ENCODE measurements at places on chromosomes 12 and 14. TPM values are rescaled to one million over a fixed set of nuclear protein-coding genes. Genes with fewer than 3 reads are reported as not detected.
A peak's percentile ranks its signal among the peaks of the same experiment; 100 is the strongest.

DAO gene
- not detected for total RNA-seq

CLEC14A gene
- 0.96 TPM for total RNA-seq

SYT1 gene
- 155 TPM for total RNA-seq

SAMD4A gene
- total RNA-seq, result 0.56 TPM

RASSF9 gene
- not detected for total RNA-seq

B3GNT4 gene
- total RNA-seq, result 1.8 TPM

MIPOL1 gene
- 14.5 TPM for total RNA-seq

ESRRB gene
- total RNA-seq, result 1.7 TPM

NANOG gene
- total RNA-seq, result 1.3 TPM

FAIM2 gene
- total RNA-seq, result 3.5 TPM

IL31 gene
- total RNA-seq, result not detected

DNA sequence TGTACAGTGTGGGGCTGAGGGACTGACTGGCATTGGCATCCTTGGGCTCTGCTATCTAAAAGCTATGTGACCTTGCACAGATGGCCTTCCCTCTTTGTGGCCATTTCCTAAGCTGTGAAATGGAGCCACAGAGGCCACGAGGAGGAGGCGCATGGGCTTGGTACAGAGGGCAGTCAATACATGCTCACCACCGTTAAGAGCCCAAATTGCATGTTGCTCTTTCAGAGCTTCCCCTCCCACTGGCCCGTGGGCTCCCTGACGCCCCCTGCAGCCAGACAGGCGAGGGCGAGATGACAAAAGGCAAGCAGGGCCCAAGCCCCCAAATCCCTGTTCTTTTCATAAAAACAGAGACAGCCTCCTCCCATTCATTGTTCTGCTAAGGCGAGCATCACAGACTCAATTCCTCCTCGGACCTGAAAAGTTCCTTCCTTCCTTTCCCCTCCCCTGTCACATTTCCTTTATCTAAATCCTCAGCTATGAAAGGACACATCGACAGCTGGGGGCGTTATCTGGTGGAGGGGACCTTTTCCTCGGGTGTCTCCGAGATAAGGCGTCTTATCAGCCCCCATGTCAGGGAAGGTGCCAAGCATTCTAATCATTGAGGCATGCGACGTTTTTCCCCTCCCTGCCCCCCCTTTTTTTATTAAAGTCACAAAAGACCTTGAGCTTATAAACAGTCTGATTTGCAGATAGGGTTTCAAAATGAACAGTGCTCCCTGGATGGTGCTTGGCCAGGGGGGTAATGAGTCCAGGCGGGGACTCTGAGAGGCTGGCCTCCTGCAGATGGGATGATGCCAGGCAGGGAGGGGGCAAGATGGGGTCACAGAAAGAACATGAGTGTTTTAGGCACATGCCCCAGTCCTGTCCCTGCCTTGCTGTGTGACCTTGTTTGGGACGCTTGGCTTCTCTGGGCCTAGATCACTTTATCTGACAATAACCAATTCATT lies 26.4 kb downstream of the FAM222A start:
- peak; percentile 56 for DNase-seq

GRCh38 chr14:100864960-100865681 lies 38.4 kb downstream of the RTL1 start:
- DNase-seq, result no peak

GRCh38 chr14:75961662-75962061 lies 20.1 kb downstream of the TGFB3 start:
- peak; percentile 47 for DNase-seq

GRCh38 chr12:52857500-52857899 lies 8.7 kb upstream of the KRT78 start:
- DNase-seq, result no peak

DNA sequence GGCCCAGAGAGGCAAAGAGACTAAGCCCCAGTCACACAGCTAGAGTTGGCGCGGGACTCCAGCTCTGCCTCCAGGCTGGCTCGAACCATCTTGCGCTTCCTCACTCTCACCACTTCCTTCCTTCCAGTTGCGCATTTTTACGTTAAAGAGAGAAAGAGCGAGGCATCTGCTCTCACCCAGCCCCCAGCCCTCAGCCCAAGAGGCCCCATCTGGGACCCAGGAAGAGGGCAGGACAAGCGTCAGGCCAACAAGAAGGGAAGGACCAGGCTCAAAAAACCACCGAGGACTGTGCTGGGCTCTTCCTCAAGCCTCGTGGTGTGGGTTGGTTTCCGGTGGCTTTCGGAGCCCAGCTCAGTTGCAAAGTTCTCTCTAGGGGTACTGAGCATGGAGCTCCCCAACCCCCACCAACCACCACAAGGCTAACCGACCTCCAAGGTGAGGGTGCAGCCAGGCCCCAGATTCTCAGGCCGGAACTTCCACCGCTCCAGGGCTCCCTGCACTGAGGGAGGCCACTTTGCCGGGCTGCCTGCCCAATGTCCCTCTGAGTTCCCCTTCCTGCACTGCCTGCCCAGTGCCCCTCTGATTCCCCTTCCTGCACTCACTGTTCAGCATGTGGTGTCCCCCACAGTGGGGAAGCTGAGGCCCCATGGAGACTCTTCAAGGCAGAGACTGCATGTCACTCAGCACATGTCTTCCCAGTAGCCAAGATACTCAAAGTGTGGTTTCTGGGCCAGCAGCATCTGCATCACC lies 35.9 kb downstream of the TESC start:
- no peak for DNase-seq

DNA sequence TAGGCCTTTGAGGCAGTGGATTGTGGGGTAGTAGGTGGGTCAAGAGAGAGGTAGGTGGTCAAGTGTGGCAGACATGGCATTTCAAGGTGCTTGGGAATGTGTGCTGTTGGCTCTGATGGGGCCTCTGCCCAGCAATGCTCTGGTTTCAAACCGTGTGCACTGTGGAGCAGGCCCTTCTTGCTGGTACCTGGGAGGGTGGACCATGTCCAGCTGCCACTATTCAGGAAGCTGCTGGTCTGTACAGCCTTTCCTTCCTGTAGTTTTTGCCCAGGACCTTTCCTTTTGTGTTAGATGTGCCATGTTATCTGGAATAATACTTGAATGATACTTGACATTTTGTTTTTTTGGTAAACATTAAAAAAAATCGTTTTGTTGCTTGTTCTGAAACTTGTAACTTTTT lies 14.8 kb downstream of the RIMKLB start:
- DNase-seq, result no peak

GRCh38 chr14:37842106-37842505 lies 246.7 kb downstream of the TTC6 start:
- no peak for DNase-seq

DNA sequence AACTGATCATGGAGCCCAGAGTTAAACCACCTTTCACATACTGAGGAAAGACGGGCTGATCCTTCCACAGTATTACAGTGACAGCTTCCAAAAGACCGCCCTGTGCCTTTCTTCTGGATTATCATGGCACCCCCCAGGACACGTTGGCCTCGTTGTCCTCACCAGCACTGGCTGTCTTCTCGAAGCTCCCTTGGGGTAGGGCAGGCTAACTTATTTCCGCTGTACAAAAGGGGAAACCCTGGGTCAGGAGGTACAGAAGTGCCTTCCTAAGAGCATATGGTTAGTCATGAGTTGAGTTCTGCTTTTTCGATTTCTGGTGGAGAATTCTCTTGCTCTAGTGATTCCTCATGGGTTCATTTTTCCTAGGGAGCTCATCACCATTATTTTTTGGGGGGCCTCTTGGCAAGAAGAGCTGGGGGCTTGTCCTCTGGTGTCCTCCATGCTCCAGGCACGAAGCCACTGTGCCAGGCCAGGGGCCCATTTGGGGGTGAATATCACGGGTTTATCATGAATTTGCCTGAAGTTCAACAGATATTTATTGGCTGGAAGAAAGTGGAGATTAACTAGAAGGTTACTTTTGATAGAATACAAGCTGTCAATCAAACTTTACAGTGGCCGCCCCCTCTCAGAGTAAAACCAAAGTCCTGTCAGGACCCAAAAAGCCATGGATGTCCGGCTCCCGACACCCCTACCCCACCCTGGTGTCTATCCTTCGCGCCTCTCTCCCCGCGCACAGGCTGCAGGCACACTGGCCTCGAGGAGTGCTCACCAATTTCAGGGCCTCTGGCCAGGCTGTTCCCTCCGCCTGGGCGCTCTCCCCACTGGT lies 8.8 kb upstream of the TRAF3 start:
- DNase-seq, result no peak

- DNase-seq, result no peak
These were observed 22.8 kb downstream of the COX8C start for GRCh38 chr14:93369713-93370266.

- peak; percentile 61 for DNase-seq
These were observed 20.5 kb downstream of the TAMALIN start for GRCh38 chr12:52027085-52027843.

DNA sequence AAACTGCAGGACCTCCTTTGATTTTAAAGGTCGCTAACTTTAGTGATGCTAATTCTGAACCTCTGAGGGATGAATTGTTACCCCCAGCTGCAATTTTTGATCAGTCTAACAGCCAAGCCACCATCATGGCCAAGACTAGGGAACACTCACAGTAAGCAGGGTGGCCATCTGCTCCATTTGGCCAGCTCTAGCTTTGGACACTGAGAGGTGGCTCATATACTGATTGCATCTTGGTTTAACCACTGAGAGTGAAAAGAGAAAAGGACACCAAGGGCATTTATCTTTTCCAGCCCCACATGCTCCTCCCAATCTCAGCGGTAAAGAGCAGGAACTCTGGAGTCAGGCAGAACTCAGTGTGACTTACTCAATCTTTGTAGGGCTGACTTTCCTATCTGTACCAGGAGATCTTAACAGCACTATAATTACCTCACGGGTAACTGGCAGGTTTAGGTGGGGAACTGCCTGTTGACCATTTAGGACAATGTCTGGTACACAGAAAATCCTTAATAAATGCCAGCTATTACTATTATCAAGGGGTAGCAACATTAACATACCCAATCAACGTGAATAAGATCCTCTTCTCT lies 6.2 kb downstream of the LPCAT3 start:
- DNase-seq, result no peak

- no peak for DNase-seq
These were observed 127.0 kb upstream of the RPH3A start for GRCh38 chr12:112664569-112664968.

DNA sequence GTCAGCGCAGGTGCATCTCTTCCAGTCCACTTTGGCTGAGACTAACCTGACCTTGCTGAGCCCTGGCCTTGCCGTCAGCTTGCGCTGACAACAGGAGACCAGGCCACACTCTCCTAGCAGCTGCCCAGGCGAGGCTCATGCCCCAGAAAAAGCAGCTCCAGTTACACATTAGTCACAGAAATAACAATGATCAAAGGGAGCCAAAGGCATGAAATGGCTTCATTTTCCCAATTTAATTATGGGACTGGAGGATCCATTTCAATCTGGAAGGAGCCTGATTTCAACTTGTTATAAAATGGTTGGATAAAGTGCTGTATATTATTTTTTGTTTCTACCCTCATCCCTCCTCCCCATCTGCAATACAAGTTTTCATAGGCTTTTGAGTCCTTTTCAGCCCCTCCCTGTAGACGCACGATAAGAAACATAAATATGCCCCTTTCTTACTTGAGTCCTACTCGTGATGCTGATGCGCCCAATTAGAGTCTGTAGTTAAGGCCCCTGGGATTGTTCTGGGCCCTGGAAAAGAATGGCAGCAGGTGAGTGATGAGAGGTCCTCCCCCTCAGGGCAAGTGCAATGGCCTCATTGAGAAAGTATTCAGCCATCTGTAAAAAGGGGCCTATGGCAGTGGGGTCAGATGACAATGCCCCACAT lies 376.0 kb downstream of the C12orf75 start:
- DNase-seq, result no peak

DNA sequence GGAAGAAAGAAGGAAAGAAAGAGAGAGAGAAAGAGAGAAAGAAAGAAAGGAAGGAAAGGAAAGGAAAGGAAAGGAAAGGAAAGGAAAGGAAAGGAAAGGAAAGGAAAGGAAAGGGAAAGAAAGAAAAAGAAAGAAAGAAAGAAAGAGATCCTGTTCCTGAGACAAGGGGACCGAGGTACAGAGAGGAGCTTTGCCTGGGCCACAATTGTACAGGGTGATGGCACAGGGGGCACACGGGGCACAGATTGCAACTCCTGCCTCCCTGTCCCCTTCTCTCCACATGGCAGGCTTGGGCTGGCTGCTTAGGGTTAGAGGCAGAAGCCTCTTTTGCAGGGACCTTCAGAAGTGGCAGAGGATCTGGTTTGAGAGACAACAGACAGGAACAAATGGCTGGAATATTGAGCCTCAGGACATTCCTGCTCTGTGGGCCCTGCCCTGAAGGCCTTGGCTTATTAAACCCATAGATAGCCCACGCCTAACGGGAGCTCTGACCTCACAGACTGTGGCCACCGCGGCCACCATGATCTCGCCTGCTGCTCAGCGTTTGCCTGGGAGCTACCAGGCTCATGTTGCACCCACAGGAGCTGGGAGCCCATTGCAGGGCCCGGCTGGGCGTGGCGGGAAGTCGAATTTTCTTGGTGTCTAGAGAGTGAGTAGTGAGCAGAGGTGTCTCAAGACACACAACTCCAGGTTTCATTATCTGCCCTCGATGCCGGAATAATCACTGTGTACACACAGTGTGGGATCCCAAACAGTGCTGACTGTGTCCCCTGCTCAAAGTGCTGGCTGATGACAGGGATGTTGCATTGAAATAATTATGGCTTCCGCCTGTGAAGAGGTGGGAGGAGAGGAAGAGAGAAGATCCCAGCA lies 147.9 kb upstream of the NCOR2 start:
- no peak for DNase-seq

- DNase-seq, result no peak
These were observed 106.2 kb upstream of the NOS1 start for GRCh38 chr12:117467588-117467987.

DNA sequence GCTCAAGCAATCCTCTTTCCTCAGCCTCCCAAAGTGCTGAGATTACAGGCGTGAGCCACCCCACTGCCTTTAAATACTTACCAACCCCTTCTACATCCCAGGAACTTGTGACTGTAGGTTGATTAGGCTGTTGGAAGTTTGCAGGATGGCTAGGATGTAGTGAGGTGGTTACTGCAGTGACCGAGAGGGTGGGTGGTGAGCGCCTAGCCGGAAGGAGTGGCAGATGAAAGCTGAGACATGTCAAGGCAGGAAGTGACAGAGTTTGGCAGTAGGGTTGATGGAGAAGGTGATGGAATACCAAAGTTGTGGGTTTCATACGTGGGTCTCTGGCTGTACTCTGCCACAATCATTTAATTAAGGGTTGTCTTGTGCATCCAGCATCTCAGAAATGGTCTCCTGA lies 13.5 kb downstream of the B4GALNT3 start:
- no peak for DNase-seq

DNA sequence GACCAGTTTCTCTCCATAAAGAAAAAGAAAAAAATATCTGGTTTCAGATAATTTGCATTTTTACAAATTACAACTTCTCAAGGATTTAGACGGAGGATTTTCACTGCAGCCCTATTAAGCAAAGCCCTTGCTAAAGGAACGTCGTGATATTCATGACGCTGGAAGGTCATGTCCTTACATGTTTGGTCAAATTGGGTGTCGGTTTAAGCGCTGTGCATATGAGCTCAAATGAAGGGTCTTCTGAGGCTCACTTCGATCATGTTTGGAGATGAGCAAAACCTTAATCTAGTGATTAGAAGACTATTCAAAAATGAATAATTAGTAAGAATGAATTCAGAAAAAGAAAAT lies 67.3 kb upstream of the USP15 start:
- DNase-seq, result no peak

GRCh38 chr12:62866451-62867082 lies 68.4 kb downstream of the PPM1H start:
- no peak for DNase-seq

GRCh38 chr14:55117803-55118441 lies 11.1 kb upstream of the LGALS3 start:
- no peak for DNase-seq

GRCh38 chr14:105140581-105140980 lies 28.0 kb downstream of the JAG2 start:
- no peak for DNase-seq

- no peak for DNase-seq
These were observed 97.1 kb downstream of the DAD1 start for GRCh38 chr14:22491683-22492621.

- no peak for DNase-seq
These were observed 68.8 kb upstream of the MDGA2 start for GRCh38 chr14:47744155-47744554.
